ENCODE measurements at places on chromosomes 1 and 21. TPM values are rescaled to one million over a fixed set of nuclear protein-coding genes. Genes with fewer than 3 reads are reported as not detected.

The TAS1R1 gene
- total RNA-seq = not detected

DNA sequence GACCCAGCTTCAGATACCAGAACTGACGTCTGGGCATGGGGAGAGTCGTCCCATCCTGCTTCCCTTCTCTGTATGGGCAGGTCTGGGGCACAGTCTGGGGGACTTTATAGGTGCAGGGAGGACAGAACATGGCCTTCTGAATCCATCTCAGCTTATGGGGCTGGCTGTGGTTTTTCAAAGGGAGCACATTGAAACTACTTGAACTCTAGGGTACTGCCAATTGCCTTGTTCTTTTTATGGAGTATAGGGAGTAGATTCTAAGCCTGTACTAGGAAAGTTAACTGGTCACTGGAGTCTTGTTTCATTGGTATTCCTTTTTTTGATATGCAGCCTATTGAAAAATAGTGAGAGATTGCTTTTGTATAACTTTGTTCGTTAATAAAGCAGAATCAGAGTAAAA is 90.2 kb downstream of the ATP5PO start:
- DNase-seq = no peak

The CD247 gene
- total RNA-seq = not detected

The CADM3 gene
- total RNA-seq = 0.22 TPM

GRCh38 chr1:241531195-241532161 is 700 bp upstream of the KMO start:
- no peak for DNase-seq

GRCh38 chr1:84198832-84199231 is 54.8 kb downstream of the PRKACB start:
- no peak for DNase-seq

- DNase-seq = no peak
Observed at GRCh38 chr1:156368889-156369684, at the start of gene RHBG. Gene RHBG (plus strand): TSS chr1:156369211. CDS start chr1:156369250, 39 bp downstream.

The GSTM5 gene
- total RNA-seq = not detected

GRCh38 chr1:208243967-208244916 is at the start of gene PLXNA2:
Gene PLXNA2 (minus strand): TSS chr1:208244384. CDS start chr1:208217922, 26,462 bp downstream.
- DNase-seq = no peak

The OR2T34 gene
- not detected for total RNA-seq

- DNase-seq = no peak
Observed at GRCh38 chr1:169044296-169044695, 62.2 kb upstream of the ATP1B1 start.

The USH2A gene
- total RNA-seq = not detected

DNA sequence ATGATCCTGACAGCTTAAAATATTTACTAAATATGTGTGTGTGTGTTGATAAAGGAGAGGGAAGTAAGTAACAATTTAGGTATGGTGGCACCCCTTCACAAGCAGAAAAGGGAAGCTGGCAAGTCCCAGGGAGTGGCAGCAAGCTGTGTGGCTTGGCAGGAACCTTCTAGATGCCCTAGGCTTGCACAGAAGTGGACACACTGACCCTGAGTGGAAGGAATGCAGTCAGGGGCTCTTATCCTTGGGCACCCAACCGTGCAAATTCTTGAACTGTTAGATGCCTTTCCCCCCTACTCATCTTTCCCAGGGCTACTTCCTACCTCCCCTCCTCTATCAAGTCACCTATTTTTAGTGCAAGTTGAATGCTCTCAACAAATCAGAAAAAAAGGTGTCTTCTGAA is 18.9 kb downstream of the ACP6 start:
- no peak for DNase-seq

DNA sequence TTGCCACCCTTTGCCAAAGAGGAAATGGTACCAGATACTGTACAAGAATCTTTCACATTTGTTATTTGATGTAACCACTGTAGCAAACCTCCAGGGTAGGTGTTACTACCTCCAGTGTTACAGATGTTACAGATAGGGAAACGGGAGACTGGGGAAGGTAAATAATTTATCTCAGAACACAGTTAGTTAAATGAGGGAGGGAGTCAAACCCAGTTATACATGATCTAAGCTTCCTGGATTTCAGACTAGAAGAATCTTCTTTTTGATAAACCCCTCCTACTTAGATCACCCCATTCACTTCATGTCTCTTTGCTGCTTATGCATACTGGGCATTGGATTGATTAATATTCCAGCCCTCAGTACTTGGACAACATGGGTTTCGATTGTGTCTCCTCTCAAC is 276.4 kb downstream of the HHAT start:
- DNase-seq = no peak

The FASLG gene
- total RNA-seq = not detected

- no peak for DNase-seq
Observed at GRCh38 chr1:231814021-231814420, 187.4 kb downstream of the DISC1 start.

- no peak for DNase-seq
Observed at GRCh38 chr1:183812686-183813569, 8.0 kb downstream of the RGL1 start.

The OR14I1 gene
- total RNA-seq = not detected

GRCh38 chr1:246724731-246725095 is 504 bp downstream of the SCCPDH start:
- DNase-seq = no peak

GRCh38 chr1:6389971-6390370 is 3.6 kb downstream of the ACOT7 start:
- DNase-seq = no peak

The HCN3 gene
- total RNA-seq = 4.3 TPM

Measured in chondrocyte (in vitro differentiated cells).